ENCODE measurements at places on chromosomes 2 and 18.

GRCh38 chr2:30948130-30948529 is 140.9 kb upstream of the CAPN13 start:
- no peak for DNase-seq

- peak; percentile 74 for DNase-seq
Measured at GRCh38 chr2:223835701-223836532, 1.5 kb downstream of the AP1S3 start.

DNA sequence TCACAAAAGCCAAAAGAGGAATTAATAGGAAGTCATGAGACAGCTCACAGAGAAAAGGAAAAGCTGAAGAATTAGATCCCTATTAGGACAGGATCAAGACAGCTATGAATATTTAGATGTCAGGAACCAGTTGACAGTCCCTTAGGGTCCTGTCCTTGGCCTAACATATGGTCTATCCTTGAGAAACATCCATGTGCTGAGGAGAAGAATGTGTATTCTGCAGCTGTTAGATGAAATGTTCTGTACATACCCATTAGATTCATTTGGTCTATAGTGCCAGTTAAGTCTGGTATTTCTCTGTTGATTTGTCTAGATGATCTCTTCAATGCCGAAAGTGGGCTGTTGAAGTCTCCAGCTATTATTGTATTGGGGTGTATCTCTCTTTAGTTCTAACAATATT is 37.6 kb upstream of the SLC40A1 start:
- no peak for DNase-seq

DNA sequence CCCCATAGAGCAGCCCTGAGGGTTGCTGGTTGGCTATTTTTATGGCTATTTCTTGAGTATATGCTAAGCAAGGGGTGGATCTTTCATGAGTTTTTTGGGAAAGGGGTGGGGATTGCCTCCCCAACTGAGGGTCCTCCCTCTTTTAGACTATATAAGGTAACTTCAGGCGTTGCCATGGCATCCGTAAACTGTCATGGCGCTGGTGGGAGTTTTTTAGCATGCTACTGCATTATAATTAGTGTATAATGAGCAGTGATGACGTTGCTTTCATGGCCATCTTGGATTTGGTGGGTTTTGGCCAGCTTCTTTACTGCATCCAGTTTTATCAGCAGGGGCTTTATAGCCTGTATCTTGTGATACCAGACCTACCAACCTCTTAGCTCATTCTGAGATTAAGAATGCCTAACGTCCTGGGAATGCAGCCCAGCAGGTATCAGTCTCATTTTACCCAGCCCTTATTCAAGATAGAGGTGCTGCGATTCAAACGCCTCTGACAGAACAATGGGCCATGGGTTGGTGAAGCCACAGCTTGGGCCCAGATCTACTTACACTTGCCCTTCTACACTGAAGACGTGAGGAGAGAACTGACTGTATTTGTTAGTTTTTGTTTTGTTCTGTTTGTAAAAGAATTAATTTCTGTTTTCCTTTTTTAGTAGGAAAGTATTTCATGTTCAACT is 53.8 kb upstream of the TMEM163 start:
- peak; percentile 76 for DNase-seq

- DNase-seq, result no peak
Measured at GRCh38 chr18:39487932-39488331, 1922.3 kb upstream of the CELF4 start.

DNA sequence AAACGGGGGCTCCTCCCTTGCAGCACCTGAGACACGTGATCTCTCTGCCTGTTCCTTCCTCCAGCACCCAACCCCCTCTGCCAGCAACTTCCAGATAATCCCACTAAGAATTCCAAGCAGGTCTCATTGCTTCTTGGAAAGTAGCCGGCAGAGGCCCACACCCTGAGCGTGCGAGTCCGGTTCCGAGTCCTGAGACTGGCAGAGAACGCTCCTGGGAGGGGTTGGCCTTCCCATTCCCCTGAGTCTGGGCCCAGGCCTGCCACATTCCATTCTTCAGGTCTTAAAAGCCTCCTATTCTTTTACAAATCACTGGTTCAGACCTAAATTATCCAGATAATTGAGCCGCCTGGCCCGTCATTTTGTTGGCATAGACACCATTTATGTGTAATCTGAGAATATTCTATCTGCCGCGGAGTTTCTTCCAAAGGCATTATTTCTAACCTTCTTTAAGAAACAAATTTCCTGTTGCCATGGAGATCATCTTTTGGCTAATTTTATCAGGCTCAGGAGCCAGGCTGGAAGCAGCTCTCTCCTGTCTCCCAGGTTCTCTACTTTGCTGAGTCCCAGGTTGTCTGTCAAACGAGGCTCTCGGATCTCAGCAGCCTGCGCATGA is 165.4 kb downstream of the MYCN start:
- no peak for DNase-seq

DNA sequence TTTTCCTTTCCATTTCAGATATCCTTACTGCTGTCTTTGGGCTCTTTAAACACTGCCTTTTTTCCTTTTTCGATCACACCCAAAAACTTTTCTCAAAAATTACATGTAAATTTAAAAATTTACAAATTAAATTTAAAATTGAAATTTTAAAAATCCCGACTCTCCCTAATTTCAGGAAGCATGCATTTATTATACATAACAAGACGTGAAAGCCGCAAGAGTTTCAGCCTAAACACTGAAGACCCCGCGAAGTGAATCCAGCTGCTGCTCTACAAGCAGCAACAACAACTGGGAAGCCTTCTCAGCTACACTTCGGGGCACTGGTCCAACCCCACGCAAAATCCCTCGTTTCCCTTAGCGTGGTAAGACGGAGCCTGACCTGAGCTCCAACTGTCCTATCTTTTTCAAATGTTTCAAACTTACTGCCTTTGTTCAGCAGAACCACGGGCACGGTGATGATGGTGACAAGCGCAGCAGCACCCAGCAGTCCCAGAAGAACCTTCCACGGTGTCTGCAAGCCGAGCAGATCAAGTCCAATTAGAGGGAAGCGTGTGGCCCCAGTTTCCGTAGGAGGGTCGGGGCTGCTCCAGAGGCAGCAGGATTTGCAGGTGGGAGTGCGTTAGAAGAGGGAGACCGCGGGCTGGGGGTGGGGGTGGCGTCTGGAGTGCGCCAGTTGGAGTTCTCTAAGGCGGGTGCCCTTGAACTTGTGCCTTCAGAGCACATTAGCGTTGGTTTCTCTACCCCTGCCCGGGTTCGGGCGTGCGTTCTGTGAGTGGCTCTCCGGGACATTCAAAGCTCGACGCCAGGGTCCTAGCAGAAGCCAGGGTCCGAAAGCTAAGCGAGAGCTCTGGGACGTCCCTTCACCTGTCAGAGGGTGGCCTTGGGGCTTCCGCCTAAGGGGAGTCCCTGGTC is 783 bp downstream of the DPP4 start:
- DNase-seq, result no peak

- DNase-seq, result no peak
Measured at GRCh38 chr2:101362316-101362715, 25.0 kb downstream of the CREG2 start.

DNA sequence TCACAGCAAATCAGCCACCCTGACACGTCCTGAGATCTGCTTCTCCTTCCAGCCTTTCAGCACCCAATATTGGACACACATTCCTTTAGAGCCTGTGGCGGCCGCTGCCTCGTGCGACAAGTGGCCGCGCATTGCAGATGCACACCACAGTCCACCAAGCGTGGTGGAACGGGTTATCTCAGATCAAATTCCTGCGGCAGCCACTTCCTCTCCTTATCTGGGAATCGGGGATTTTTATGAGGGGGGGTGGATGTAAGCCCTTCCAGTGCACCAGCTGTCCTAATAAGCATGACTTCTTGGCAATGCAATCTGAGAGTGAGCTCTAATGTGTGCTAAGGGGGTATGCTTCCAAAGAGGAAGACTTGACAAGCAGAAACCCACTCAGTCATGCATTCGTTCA is 18.3 kb upstream of the BMP10 start:
- no peak for DNase-seq

DNA sequence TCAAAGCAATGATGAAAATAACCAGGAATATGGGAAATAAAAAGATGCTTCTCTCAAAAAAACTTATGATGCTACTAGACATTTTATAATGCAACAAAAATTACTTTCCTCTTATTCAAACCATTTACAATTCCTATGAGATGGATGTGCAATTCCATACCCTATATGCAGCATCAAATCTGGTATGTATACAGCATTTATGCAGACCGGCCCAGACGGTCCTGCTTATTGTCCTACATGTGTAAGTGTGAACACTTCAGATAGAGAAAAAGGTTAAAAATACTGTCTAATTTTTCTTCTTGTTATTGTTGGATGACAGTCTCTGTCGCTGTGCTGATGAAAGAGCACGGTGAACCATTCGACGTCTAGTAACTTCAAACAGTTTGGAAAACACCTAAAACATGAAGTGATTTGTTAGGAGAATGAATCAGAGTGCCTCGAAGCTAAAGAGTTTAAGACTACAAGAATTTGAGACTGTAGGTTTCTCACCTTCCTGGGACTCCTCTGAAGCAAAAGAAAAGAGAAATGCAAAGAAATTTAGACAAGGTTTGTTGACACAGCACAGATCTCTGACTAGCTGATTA is 80.8 kb downstream of the ATL2 start:
- DNase-seq, result peak; percentile 74

DNA sequence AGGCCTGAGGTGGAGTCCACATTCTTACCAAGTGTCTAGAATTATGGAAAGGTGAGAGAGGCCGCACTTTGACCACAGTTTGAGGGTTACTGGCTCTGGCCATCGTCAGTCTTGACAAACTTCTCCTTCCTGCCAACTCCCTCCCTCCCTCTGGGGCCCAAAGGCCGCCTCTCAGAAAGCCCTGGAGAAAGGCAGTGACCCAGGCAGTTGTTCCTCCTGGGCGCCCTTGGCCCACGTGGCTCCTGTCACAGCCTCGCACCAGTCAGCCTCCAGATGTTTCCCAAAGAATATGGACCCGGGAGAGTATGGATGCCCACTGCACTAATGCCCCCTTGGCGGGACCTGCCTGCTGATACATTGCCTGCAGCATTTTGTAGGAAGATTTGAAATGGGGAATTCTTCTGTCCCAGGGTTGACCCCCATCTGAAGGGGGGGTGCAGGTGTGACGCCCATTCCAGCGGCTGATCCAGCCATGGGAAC is 61.7 kb downstream of the ASB1 start:
- no peak for DNase-seq

DNA sequence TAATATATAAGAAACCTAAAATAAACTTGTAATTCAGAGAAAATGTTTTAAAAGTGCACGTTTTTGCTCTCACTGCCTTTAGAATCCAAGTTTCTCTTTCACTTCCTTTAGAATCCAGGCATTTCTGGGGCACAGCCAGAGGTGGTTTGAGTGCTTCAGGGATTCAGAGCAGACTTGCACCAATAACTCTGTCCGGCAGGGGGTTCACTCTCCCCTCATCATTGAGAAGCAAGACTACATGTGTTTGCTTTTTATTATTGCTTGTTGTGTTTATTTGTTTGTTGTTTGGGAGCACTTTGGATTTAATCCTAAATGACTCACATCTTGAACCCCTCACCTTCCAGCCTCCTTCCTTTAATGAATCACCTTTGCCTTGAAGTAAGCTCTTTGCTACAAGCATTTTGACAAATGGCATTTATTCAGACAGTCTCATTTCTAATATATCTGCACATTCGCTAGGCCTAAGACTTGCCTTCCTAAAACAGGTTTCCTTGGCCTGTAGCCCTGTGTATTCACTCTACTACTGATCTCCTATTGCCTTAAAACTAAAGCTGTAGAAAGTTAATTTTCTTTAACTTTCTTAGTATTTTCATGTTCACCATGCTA is 233.5 kb upstream of the ATP5MC3 start:
- DNase-seq, result peak; percentile 66

GRCh38 chr18:67426486-67426885 is 90.0 kb downstream of the DSEL start:
- DNase-seq, result no peak

All from bronchial epithelial cell (primary cell).